ENCODE measurements at places on chromosomes 11 and 22. TPM values are rescaled to one million over a fixed set of nuclear protein-coding genes. Genes with fewer than 3 reads are reported as not detected.

DNA sequence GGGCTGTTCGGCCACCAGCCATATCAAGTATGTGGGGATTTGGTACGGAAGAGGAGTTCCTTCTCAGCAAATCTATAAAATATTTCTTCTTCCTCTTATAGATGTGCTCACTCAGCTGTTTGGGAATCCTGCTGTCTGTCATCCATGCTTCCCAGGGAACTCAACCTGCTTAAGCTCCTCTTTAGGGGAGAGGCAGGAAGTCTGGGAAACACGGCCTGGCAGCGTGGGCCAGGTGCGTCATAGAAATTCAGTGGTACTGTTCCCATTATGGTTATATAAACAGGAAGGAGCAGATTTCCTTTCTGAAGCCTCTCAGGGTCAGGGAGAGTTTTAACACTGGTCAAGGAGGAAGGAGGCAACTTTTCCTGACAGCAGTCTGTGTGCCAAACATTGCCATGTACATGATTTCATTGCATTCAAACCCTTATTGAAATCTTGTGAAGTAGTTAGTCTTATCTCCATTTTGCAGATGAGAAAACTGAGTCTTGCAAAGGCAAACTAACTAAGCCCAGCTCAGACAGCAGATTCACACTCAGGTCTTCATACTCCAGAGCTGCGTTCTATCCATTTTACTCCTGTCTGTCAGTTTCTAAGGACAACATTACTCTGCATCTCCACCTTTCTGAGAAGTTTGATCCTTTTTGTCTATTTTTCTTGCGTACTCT is 35.4 kb upstream of the AMOTL1 start:
- DNase-seq, result no peak

GRCh38 chr22:31295360-31295759 is 3.1 kb upstream of the PIK3IP1 start:
- DNase-seq, result no peak

DNA sequence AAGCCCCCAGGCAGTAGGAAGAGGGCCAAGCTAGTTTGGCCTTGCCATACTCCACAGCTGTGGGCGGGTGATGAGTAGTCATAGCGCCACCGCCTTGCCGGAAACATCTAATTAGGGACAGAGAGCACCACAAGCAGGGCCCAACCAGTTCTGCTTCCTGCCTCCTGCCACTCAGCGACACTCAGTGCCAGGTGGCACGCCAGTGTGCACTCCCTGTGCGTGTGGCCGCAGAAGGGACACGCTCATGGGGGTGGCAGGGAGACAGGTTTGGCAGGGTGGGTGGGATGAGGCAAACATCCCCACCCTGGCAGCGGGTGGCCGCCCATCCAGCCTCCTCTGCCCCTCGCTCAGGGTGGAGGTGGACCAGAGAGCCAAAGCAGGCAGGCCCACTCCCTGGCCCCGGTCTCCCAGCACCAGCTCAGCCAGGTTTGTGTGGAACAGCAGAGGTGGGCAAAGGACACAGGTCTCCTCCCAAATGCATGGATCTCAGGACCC is 4.9 kb downstream of the OVOL1 start:
- DNase-seq, result no peak

DNA sequence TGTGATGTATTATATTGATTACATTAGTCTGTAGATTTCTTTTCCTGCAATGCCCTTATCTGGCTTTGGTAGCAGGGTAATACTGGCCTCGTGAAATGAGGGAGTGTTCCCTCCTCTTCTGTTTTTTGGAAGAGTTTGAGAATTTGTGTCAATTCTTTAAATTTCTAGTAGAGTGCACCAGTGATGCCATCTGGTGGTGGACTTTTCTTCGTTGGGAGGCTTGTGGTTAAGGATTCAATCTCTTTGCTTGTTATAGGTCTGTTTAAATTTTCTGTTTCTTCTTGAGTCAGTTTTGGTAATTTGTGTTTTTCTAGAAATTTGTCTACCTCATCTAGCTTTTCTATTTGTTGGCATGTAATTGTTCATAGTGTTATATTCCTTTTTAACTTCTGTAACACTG is 18.9 kb downstream of the SHANK3 start:
- DNase-seq, result no peak

DNA sequence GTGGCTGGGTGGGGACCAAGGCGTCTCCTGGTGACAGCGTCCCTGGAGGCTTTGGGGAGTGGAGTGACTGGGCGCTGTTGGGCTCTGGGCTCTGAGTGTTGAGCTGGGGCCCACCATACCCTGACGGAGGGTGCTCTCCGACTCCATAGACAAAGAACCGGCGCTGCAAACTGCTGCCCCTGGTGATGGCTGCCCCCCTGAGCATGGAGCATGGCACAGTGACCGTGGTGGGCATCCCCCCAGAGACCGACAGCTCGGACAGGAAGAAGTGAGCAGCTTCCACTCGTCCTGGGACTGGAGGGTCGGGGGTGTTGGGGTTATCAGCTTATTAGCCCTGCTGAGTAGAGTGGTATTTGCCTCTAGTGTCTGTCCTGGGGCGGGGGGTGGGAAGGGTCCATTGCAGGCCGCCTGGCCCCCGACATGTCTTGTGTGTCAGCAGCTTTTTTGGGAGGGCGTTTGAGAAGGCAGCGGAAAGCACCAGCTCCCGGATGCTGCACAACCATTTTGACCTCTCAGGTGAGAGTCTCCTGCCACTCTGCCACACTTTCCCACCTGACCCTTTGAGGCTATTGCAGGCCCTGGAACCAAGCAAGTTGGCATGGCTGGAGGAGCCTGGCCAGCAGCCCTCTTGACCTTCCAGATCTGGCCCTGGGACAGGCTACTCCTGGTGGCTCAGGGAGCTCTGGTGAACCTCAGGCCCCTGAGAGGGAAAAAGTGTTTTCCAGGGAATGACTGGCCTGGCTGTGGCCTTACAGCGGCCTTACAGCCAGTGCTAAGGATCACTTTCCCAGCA is 7.6 kb downstream of the CLDN5 start:
- no peak for DNase-seq

DNA sequence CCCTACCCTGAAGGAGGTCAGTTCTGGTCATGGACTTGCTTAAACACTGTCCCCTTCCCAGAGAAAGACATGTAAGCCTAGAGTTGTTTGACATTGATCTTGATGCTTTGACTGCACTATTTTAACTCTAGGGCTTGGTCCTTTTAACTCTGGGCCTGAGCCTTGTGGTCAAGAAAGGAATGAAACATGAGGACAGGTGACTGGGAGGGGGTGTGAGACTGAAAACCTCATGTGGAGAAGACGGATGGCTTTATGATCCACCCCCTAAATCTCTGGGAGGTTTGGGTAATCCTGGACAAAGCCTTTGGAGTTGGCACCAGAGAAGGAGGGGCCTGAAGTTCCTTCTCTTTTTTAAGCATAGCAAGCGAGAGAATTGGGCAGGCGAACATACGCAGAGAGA is 17.5 kb downstream of the CHRDL2 start:
- DNase-seq, result no peak

- no peak for DNase-seq
Observed at GRCh38 chr11:128494418-128495332, 92.7 kb downstream of the ETS1 start.

DNA sequence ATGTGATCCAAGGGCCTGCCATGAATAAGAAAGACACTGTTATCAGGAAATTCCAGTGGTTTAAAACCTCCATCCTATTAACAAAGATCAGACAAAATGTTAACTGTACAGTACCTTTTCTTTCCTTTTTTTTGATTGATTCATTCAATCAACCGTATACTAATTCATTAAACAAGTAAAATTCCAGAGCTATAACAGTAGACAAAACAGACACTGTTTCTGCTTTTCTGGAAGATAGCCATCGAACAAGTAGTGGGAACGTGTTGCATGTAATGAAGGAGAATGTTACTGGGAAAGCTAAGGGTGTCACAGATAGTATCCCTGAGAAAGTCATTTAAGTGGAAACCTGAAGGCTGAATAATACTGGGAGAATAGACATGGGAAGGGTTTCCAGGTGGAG is 73.7 kb upstream of the ALKBH3 start:
- DNase-seq, result no peak

DNA sequence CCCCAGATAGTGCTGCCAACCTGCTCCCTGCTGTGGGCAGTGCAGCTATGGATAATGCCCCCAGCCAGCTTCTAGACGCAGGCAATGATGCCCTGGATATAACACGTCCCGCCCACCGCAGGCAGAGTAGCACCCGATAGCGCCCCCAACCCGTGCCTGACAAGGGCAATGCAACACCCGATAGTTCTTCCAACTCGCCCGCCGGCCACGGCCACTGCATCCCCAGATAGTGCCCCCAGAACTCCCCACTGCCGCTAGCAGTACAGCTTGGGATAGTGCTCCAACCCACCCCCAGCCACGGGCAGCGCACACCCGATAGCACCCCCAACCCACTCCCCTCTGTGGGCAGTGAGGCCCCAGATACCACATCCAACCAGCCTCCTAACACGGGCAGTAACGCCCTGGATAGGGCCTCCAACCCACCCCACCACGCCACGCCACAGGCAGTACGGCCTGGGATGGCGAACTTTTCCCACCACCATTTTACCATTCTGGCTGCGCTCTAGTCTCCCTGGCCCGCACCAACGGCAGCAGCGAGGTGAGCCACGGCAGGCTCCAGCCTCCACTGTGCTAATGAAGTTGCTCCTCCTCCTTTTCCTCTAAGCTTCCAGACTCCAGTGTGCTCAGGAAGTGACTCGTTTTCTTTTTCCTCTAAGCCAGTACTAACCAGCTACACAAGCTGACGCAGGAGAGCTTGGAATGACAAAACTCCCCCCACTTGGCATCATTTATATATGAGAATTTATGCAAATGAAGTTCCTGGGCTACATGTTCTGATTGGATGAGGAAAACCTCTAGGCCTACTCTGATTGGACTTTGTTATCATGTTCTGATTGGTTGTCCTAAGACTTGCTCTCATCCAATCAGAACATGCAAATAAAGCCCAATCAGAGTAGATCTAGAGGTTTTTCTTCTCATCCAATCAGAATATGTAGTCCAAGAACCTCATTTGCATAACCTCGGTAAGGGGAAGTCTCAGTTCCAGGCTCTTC is 3.0 kb upstream of the RFPL3 start:
- DNase-seq, result no peak

The CCDC81 gene
- 3.0 TPM for total RNA-seq

Data from occipital lobe (tissue), 3 donors.